ENCODE measurements at places on chromosomes 13 and 19.
A peak's percentile ranks its signal among the peaks of the same experiment; 100 is the strongest.

DNA sequence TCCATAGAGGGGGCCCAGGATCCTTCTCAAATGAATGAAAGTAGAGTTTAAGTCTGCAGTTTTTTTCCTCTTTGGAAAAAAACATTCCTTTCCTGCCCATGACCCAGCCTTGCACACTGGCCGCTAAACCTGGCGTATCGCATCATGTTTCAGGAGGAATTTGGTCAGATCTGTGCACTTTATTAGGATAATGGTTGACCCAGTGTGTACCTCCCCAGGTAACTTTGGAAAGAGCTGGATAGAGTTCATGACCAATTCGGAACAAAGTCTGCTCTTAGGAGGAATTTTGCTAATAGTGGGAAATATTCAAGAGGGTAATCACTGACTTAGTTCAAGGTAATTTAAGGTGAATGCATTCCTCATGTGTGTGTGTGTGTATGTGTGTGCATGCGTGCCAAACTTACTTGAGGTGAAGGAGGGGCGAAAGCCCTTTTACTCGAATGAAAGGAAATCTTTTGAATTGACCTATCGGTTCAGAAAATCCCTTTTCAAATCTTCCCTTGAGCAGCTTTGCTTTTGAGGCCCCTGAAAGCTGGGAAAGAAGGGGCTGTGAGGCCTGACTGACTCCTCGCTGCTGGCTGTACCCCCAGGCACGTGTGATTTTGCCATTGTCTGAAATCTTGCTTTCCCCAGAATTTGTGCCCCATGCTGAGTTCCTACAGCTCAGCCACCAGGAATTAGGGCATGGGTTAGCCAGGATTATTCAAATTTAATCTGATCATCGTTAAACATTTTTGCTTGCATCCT lies 46.3 kb downstream of the SIPA1L3 start:
- no peaks in the 10 kb centered on the region for H3K27me3 ChIP-seq
- H3K36me3 ChIP-seq, result peaks cover 3% of the 10 kb centered on the region
- H3K4me1 ChIP-seq, result no peaks in the 10 kb centered on the region
- no peak overlapping the region for H3K27ac ChIP-seq

DNA sequence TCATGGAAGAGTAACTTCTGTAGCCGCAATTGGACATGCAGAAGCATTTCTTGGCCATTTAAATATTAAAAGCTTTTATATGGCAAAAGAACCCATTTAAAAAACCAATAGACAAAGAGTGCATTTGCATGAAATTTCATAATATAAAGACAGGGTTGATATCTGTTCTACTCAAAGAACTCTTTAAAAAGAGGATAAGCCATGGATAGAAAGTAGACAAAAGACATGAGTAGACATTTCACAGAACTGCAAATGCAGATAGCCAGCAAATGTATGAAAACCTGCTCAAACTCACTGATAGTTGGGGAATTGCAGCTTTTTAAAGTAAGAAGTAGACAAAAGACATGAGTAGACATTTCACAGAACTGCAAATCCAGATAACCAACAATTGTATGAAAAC lies 218.1 kb downstream of the SHISA2 start:
- H3K36me3 ChIP-seq, result no peaks in the 10 kb centered on the region
- H3K4me3 ChIP-seq, result no peak overlapping the region
- no peak overlapping the region for H3K27ac ChIP-seq
- no peak for DNase-seq

- peaks cover 29% of the 10 kb centered on the region for H3K4me1 ChIP-seq
- H3K36me3 ChIP-seq, result peaks cover 5% of the 10 kb centered on the region
- no peaks in the 10 kb centered on the region for H3K27me3 ChIP-seq
- peak overlapping the region; percentile 95 for H3K4me3 ChIP-seq
Observed at GRCh38 chr13:110713981-110714796, 689 bp downstream of the ING1 start.

DNA sequence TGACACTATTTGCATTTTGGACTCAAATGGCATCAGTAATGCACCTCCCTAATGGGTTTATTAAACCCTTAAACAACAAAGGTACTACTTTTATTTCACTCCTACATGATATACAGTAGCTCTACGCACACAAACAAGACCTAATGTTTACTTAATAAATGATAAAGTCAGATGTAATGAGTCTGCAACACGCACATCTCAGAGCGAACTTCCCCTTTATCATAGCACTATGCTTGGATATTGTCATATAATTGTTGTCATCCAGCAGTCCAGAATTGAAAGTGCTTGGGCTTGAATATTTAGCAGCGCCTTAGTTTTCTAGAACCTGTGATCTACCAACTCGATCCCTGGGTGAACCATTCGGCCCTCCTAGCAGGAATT lies 772 bp downstream of the PARP4 start:
- peaks cover 3% of the 10 kb centered on the region for H3K27me3 ChIP-seq
- peaks cover 30% of the 10 kb centered on the region for H3K36me3 ChIP-seq
- peaks cover 39% of the 10 kb centered on the region for H3K4me1 ChIP-seq
- no peak for DNase-seq
- peak overlapping the region; percentile 91 for H3K27ac ChIP-seq
- peak overlapping the region; percentile 86 for H3K4me3 ChIP-seq
